ENCODE measurements at places on chromosomes 13 and 19.

DNA sequence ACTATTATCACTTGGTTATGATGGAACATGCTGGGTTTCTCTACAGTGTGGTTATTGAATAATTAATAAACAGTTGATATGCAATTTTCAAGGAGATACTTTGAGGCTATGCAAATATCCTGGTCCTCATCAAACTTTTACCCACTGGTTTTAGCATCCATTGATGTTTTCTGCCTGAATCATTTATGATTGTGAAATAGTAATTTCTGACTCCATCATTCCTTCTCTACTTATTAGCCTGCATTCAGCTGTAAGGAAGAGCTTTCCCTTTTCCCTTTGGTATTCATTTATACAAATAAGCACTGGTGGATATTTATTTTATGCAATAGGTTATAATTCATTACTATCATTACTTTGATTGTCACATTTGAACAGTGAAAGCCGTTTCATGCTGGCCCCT lies 13.9 kb upstream of the DNAJC15 start:
- DNase-seq: no peak

DNA sequence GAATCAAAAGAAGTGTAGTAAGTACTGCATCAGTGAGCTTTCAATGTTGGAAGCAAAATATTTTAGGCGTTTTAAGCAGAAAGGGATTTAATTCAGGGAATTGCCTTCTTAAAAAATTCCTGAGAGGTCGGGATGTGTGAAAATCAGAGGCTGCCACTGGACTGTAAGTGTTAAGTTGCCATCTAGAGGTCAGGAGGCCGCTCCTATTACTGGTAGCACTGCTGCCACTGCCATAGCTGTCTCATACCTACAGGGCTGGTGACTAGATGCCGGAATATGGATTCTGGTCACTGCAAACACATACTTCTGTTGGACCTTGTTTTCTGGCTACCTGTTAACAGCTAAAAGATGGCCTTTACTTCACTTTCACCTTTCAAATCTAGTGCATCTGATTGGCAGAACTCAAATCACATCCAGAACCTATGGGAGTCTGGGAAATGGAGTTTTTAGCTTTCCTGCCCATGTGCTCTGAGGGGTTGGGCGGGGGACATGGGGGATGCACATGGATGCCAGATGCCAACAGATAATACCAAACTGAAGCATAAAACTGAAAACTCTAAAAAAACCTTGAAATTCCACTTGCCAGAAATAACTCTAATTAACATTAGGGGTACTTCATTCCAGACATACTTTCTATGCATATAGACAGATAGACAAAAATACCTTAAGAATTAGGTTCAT lies 29.8 kb downstream of the DGKH start:
- no peak for DNase-seq

- no peak for DNase-seq
Observed at GRCh38 chr13:42048342-42048683, at the start of gene DGKH. Gene DGKH, plus strand, starts transcription at chr13:42048648. Its CDS starts 126 bp downstream, at chr13:42048774.

GRCh38 chr19:2495651-2496316 lies 19.9 kb downstream of the GADD45B start:
- DNase-seq: no peak

DNA sequence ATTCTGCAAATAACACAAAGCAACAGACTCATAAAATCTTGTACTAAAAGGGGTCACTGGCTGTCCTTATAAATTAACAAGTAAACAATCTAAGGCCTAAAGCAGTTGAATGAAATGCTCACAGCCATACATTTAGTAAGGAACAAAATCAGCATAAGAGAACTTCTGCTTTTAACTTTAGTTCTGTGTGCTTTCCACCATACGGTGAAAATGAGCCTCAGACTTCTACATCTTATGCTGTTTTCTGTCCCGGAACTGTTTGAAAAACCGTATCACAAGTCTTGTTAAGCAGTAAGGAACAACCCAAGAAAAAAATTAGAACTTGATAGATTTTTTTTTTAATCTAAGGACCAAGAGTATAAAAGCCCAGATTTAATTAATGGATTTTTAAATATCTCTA lies 549.1 kb upstream of the MIR17HG start:
- no peak for DNase-seq

DNA sequence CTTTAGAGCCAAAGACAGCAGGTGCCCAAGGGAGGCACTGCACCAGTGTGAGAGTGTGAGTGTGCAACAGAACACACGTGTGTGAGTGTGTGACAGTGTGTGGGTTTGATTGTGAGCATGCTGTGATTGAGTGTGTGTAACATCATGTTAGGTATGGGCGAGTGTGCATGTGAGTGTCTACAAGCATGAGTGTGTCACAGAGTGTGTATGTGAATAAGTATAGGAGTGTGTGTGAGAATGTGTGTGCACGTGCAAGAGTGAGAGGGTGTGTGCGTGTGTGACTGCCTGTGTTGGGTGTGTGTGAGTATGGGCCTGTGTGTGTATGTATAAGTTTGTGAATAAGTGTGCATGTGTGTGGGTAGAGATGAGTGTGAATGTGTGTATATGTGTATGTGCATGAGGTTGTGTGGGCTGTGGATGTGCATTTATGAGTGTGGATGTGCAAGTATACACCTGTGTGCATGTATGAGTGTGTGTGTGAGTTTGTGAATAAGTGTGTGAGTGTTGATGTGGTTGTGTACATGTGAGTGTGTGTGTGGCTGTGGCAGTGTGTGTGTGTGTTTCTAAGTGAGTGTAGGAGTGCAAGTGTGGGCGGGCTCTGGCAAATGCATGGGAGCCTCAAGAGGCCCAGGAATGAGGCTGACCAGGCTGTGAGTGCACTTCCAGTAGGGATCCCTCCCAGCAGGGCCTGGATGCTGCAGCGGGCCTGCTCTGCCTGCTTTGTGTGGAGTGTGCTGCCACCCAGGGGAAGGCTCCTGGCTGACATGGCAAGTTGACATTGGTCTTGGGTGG lies 198.4 kb downstream of the COL4A1 start:
- DNase-seq: peak; percentile 41

DNA sequence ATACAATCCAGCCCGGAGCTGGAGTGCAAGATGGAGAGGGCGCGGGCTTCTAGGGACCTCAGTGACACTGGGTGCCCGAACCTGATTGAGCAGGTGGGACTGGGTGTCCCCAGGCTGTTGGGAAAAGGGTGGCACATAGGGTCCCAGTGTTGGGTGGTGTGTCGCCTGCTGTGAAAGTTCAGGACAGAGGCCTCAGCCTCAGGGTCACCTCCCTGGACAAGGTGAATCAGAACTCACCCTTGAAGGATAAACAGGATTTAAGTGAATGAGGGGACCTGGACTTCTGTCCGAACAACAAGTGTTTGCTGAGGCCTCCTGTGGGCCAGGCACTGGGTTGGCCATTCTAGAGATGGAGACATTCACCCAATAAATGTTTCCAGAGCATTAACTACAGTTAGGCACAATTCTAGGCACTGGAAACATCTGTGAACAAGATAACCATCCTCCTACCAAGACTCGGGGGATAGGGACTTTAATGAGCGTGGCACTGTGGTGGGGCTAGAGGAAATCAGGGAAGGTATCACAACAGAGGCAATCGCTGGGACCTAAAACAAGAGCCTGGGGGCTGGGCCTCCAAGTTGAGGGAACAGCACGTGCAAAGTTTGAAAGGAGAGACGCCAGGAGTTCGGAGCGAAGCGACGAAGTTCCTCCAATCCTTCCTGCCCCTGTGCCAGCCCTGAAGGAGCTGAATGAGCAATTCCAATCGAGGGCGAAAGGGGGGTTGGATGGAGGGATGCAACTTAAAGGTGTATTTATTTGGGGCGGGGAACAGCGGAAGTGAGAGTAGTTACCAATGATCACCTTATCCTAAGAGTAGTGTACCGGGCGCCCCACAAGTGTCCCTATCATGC lies 921 bp upstream of the POLD1 start:
- DNase-seq: no peak

- DNase-seq: no peak
Observed at GRCh38 chr13:51613535-51613934, 29.3 kb downstream of the WDFY2 start.

DNA sequence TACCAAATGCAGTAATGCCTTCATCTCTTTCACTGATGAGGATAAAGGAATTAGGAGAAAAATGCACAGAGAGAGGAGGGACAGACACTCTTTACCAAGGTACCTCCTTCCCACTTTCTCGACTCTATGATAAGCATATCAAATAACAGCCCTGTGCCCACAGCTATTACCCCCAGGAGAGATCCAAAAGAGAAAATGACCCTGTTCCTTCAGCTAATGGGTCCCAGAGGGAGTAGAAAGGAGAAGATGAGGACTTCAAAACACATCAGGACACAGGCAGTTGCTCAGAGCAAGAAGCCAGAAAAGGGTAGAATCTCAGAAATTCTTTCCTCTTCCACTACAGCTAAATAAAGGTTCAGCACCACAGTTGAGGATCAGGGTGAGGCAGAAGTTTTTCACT lies 80.6 kb downstream of the ABCC4 start:
- no peak for DNase-seq

GRCh38 chr19:831407-832369 lies 4.1 kb downstream of the AZU1 start:
- no peak for DNase-seq

- no peak for DNase-seq
Observed at GRCh38 chr13:51689663-51689996, 105.4 kb downstream of the WDFY2 start.
